ENCODE measurements at places on chromosomes 3 and 15.

DNA sequence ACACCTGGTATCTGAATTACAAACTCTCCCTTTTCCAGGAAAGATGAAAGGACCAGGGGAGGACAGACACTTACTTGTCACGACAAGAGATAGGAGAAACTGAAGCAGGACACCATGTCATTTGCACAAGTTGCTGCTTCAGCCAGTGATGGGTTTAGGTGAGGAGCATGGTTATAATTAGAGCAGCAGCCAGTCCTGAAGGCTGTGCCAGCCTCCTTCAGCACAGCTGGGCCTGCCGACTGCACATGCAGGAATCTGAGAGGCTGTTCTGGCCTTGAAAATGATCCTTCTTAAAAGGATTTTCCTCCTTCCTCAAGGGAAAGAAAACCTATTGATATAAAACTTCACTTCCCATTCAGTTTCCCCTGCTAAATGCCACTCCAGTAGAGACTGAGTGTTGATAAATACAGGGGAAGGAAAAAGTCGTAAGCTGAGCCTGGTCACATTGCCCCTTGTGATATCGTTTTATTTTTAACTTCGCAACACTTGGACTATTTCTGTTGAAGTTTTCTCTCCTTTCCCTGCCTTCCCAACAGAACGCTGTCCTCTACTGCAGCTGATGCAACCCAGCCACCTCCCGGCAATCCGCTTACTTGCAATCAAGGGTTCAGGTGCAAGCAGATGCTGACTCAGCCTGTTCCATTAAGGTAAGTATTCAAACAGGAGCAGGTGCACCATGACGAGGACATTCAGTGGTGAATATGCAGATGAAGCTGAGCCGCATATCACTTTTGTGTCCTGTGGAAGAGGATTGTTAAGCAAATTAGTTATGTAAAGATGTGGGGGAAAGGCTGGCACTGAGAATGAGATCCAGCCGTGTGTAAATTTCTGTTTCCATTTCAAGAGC lies at the start of gene FBXO40:
TSS of gene FBXO40 (plus strand) at position 524 of the 847 bp plus-strand sequence. CDS start 27,197 bp downstream, outside the sequence.
- peak; percentile 9 for DNase-seq

- DNase-seq: no peak
Observed at GRCh38 chr3:14484741-14485140, 55.4 kb downstream of the GRIP2 start.

- peak; percentile 12 for DNase-seq
Observed at GRCh38 chr3:37249717-37250116, 75.3 kb upstream of the LRRFIP2 start.

DNA sequence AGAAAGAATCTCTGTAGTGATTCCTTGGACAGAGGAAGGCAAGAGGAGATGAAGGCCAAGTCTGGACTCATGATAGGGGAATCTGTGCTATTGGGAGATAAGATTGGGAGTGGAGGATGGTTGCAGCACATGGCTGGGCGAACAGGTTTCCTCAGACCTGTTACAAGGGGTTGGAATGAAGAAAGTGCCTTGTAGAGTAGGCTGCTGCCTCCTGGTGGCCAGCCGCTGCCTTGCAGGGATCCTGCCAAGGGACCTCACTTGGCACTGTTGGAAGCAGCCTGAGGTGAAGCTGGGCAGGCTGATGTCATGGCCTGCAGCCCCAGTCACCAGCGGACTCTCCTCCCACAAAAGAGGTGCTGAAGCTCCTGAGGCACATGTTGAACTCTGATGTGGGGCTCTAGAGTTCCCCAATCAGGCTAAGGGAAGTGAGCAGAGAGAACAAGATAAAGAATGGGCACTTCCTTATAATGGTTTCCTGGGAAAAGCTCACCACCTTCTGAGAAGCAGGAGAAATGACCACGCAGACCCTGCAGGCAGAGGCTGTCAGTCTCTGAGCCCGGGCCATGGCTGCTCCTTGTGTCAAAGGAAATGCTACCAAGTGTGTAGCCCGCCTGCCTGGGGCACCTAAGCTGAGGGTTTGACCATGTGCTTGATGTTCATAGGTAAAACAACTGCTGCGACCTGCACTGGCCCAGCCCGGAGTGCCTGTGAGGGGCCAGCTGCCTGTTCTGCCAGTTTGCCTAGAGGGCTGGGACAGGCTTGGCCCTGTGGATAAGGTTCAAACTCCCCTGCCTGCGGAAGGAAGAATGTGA lies 1.6 kb upstream of the TEX264 start:
- peak; percentile 80 for DNase-seq

DNA sequence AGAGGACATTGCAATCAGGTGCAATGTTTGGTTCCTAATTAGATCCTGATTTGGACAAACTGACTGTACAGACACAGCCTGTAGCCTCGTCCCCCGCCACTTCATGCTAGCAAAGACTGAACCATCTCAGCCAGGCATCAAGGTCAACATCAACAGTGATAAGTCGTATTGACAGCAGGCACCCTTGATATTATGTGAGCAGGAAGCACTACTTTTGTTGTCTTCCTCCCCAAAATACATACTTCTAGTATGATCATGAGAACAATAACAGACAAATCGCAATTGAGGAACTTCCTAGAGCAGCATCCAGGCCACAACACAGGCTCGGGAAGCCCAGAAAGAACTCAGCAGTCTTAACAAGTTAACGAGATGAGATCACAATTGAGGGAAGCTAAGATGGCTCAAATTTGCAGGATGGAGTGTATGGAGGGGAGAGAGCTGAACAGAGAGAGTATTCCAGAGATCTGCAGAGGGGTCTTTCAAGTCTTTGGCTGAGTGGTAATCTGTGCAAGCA lies 20.4 kb downstream of the TGM5 start:
- no peak for DNase-seq

DNA sequence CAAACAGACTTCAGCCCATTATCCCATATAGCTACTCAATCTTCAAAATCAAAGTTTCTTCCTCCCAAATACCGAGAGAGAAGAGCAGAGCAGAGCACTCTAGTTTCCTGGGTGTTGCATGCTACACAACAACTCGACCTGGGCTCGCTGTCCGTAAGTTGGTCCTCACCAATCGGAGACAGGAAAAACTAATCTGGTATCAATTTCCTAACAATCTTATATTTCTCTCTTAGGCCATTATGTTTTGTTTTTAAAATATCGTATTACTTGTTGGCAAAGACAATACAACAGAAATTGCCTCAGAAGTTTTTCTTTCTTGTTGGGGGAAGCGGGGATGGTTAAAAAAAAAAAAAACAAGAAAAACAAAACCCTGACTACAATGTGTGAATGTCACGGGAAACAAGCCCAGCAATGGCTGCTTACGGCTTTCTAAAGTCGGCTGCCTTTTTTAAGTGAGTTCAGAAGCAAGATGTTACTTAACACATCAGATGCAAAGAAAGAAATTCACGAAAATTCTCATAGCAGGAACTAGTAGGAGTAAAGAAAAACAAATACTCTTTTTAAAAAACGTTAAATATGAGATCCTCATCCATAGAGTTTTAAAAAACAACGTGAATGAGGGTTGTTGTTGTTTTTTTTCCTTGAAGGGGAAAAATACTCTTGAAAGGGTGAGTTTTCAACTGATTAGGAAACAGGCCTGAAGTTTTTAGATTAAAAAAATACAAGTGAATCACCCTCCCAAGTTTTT lies 1.9 kb downstream of the VGLL4 start:
- peak; percentile 74 for DNase-seq

DNA sequence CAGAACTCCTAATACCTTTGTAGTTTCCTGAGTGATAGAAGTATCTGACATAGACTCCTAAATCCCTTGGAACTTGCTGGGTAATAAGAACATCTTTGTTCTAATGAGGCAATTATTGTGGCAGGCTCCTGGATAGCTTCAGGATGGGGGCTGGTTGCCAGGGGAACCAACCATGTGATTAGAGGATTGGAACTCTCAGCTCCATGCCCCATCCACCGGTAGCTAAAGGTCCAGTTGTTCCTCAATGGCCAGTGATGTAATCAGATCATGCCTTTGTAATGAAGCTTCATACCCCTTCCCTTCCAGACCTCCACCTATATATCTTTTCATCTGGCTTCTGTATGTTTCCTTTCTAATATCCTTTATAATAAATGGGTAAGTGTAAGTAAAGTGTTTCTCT lies 221.2 kb upstream of the ALCAM start:
- DNase-seq: no peak

GRCh38 chr3:51538115-51538458 lies 432 bp upstream of the RAD54L2 start:
- no peak for DNase-seq

- no peak for DNase-seq
Observed at GRCh38 chr15:57298843-57299550, 77.3 kb upstream of the CGNL1 start.

DNA sequence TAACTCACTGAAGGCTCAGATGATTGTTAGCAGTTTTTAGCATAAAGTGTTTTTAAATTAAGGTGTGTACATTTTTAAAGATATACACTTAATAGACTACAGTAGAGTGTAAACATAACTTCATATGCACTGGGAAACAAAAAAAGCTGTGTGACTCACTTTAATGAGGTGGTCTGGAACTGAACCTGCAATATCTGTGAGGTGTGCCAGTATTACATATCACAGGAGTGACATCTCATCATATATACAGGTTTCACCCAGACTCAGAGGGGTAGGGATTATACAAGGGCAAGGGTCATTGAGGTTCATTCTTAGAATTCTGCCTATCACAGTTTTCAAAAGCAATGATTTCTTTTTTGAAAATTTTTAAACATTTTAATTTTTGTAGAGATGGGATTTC lies 7.3 kb upstream of the SNRK start:
- no peak for DNase-seq

DNA sequence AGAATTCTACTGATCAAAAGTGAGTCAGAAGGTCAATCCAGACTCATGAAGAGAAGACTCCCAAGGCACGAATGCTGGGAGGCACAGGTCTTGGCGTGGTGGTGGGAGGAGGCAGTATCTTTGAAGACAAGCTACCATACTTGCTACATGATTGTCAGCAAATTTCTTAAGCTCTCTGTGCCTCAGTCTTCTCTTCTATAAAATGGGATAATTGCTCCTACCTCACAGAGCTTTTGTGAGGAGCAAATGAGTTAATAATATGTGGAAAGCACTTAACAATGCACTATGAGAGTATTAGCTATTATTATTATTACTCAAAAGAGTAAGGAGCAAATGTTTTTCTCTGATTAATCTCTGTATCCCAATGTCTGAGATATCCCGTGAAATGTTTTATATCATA lies 36.2 kb downstream of the EHD4 start:
- no peak for DNase-seq

DNA sequence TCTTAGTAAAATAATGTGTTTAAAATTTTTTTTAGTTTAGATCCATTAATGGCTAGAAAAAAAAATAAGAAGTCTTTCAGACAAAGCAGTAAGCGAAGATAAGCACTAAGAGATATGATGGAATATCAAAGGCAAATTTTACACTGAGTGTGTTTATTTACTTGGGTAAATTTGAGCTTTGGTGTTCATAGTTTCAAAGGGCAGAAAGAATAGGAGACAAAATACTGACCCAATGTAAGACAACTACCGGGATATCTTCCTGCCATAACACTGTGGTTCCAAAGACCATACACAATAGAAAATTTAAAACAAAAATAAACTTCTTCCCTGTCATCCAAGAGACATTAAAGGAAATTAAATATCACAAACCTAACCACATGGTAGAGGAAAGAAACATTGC lies 25.5 kb upstream of the TP63 start:
- DNase-seq: no peak

DNA sequence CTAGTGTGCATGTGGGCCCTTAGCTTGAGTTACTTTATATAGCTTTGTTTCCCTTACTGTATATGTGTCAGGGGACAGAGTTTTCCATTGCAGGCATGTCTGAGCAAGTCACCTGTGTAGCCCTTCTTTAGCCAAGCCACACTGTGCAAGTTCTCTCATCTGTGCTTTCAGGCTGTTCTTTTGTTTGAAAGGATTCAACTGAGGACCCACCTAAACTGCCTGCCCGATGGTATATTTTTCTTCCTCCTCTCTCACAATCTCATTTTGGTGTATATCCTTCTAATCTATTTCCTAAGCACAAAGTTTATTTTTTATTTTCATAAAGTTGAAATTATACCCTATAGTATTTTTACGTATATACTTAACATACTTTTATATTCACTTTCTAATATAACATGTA lies 260.1 kb upstream of the ARL6 start:
- DNase-seq: no peak

GRCh38 chr3:35946121-35946853 lies 307.0 kb downstream of the ARPP21 start:
- DNase-seq: peak; percentile 26
